ENCODE measurements at places on chromosomes 3 and 15.

DNA sequence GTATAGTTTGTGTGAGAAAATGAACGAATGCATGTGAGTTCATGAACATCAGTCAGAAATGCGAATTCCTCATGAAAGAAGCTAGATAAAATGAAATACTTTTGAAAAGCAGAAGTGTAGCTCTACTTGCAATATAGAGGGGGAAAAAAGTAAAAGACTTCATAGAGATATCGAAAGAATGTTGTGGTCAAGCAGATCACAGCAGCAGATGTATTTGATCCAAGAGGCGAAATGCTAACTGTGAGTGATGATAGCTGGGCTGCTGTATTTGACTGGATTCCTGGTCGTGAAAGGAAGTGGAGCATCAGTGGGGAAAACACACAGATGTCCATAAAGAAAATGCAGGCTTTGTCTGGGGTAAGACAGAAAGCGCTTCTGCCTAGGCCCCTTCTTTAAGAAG is 112.4 kb downstream of the ADAMTSL3 start:
- no peak for DNase-seq

- no peak for DNase-seq
Measured at GRCh38 chr3:193673845-193674244, 80.8 kb downstream of the OPA1 start.

GRCh38 chr3:36302158-36302509 is 78.2 kb upstream of the STAC start:
- no peak for DNase-seq

GRCh38 chr3:151558661-151559060 is 97.8 kb upstream of the IGSF10 start:
- no peak for DNase-seq

DNA sequence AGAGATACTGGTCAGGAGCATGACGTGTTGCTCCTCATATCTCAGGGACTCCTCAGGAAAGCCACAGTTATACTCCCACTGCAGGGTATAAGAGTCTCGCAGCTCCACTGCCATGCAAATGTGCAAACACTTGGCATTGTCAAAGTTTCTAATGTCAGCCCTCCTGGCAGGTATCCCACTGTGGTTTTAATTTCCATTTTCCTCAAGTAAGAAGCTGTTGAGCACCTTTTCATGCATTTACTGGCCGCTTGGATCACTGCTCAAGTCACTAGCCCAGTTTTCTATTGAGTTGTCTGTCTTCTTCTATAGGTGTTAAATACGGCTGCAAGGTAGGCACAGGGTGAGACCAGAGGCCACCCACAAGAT is 41.9 kb upstream of the GRIP2 start:
- DNase-seq, result no peak

DNA sequence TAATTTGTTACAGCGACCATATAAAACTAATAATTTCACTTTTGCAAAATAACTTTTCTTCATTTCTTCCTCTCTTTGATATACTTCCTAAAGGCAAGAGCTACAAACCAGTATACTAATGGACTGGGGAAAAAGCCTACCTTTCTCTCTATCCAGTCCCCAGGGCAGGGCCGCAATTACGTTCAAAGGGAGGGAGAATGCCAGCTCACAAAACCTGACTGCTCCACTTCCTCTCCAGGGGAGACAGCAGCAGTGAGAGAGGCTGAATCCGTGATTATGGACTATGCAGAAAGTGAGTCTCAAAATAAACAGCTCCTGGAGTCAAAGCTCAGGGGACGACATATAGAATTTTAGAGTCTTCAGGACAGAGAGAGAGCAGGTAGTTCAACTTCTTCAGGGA is 126.9 kb upstream of the HES1 start:
- no peak for DNase-seq
